Activated CD8-positive, alpha-beta memory T cell treated with anti-CD3 and anti-CD28 coated beads for 36 hours (primary cell): ENCODE measurements at places on chromosomes 12 and 14. TPM values are rescaled to one million over a fixed set of nuclear protein-coding genes. Genes with fewer than 3 reads are reported as not detected.

Gene ARHGAP9
- total RNA-seq, result 130 TPM

Gene GLIPR1L2
- total RNA-seq, result not detected

Gene GPHN
- 15.5 TPM for total RNA-seq

Gene KRT71
- not detected for total RNA-seq

Gene RPL10L
- total RNA-seq, result not detected

Gene SPTB
- total RNA-seq, result 0.17 TPM

Gene EML5
- total RNA-seq, result 3.8 TPM

Gene CLEC9A
- not detected for total RNA-seq

Gene PRB2
- not detected for total RNA-seq

Gene SETD3
- total RNA-seq, result 59.3 TPM

Gene PTPN21
- total RNA-seq, result 0.30 TPM

Gene TOGARAM1
- 5.5 TPM for total RNA-seq

Gene TAS2R14
- total RNA-seq, result 0.84 TPM

Gene FGF23
- not detected for total RNA-seq

Gene ATXN3
- total RNA-seq, result 32.8 TPM

Gene NRXN3
- total RNA-seq, result not detected

Gene ITGB7
- total RNA-seq, result 248 TPM

Gene SFSWAP
- total RNA-seq, result 54.4 TPM

Gene DEPDC4
- 1.2 TPM for total RNA-seq

Gene LBHD2
- total RNA-seq, result not detected

Gene POTEG
- total RNA-seq, result not detected

Gene TRMT5
- total RNA-seq, result 21.1 TPM

Gene DIO2
- not detected for total RNA-seq

Gene KANSL2
- total RNA-seq, result 59.6 TPM

Gene KMT2D
- 67.6 TPM for total RNA-seq

Gene AICDA
- not detected for total RNA-seq

Gene DNAI7
- not detected for total RNA-seq

Gene TMEM30B
- total RNA-seq, result 2.1 TPM

Gene MGP
- not detected for total RNA-seq

Gene ZNF410
- total RNA-seq, result 66.7 TPM

Gene STAC3
- total RNA-seq, result 0.71 TPM

Gene DLK1
- not detected for total RNA-seq

Gene MYF5
- total RNA-seq, result not detected

Gene FOXN4
- not detected for total RNA-seq

Gene CLEC4A
- 0.84 TPM for total RNA-seq

Gene BHLHE41
- not detected for total RNA-seq

Gene TCHP
- total RNA-seq, result 27.0 TPM

Gene CLEC14A
- total RNA-seq, result not detected

Gene TSPAN11
- not detected for total RNA-seq

Gene DCN
- not detected for total RNA-seq

Gene PTMS
- 87.1 TPM for total RNA-seq

Gene KIF5A
- total RNA-seq, result 1.7 TPM

Gene TAS2R8
- total RNA-seq, result not detected

Gene NEUROD4
- not detected for total RNA-seq

Gene SYT1
- total RNA-seq, result not detected

Gene SOAT2
- 1.5 TPM for total RNA-seq

Gene BRMS1L
- 8.1 TPM for total RNA-seq

Gene PRH2
- not detected for total RNA-seq

Gene TNS2
- 2.3 TPM for total RNA-seq

Gene OVCH1
- total RNA-seq, result not detected

Gene ADAM21
- total RNA-seq, result 0.27 TPM

Gene CELA1
- not detected for total RNA-seq
